ENCODE measurements at places on chromosomes 3 and 15.
A peak's percentile ranks its signal among the peaks of the same experiment; 100 is the strongest.

DNA sequence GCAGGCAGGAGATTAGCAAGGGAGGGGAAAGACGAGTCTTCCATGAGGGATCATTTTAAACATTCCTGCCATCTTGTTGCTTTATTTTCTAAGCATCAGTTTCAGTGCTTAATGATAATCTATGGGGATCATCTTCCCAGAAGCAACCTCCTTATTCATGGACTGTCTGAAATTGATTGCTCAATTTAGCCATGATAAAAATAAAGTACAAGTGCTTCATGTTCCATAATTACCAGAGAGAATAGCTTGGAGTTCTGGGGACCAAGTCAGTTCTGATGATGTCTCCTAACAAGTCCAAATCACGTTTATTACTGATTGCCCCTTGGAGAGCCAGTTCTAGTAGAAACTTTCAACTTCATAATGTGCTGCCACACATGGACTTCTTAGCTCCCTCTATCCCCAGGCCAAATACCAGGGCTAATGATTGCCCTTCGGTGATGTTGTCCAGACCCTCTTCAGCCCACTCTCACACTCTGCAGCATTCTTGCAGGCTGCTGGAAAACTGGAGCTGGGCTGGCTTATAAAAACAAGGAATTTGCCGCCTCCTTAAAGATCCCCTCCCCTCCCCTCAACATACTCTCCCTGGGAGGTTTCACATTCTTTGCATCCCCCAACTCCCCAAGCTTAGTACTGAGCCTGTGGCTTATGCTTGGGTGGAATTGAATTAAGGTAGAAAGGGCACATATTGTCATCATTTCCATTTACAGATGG lies 222.1 kb upstream of the ADAMTS9 start:
- no peak for DNase-seq

DNA sequence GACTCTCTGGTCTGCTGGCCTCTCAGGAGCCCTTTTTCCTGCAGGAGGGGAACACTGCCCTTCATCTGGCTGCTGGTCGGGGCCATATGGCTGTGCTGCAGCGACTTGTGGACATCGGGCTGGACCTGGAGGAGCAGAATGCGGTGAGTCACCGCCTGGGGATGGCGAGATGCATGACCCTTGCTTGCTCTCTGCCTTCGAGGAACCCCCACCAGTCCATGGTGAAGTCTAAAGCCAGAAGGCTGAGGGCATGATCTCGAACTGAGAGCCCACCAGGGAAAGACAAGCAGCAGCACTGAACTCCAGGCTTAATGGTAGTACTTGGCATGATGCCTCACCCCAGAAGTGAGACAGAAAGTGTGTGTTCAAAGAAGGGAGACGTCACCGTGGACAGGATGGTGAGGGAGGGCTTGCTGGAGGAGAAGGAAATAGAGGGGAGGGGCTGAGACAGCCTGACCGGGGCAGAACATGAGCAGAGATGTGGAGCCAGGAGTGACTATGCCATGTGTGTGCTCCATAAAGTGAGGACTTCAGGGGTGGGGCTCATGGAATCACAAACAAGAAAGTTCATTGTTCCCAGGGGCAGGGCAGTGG lies 19.2 kb downstream of the ANKDD1A start:
- DNase-seq: no peak

GRCh38 chr3:76198086-76198485 lies 412.7 kb upstream of the ZNF717 start:
- DNase-seq: no peak

- DNase-seq: peak; percentile 17
These were observed 792 bp downstream of the GABPB1 start for GRCh38 chr15:50353975-50354837.

DNA sequence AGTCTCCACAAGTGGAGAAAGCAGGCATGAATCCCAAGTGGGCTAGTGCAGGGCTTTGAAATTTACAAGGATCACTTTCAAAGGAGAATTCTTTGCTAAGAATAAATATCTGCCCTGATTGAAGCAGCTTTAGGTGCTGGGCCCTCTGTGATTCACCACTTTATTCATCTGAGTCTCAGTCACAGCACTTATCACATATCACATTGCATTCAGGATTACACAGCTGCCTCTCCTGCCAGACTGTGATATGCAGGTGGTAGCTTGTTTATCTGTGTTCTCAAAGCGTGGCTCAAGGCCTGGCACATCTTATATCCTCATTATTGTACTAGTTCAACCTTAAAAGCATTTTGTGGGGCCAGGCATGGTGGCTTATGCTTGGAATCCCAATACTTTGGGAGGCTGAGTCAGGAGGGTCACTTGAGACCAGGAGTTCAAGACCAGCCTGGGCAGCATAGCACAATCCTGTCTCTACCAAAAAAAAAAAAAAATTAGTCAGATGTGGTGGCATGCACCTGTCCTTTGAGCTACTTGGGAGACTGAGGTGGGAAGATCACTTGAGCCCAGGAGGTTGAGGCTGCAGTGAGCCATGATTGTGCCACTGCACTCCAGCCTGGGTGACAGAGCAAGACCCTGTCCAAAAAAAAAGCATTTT lies 156.9 kb upstream of the EIF1B start:
- peak; percentile 80 for DNase-seq

GRCh38 chr3:83131236-83131635 lies 1369.8 kb upstream of the GBE1 start:
- no peak for DNase-seq

GRCh38 chr3:179882292-179882691 lies 154.4 kb downstream of the PEX5L start:
- no peak for DNase-seq

GRCh38 chr15:78103406-78104118 lies 11.2 kb downstream of the SH2D7 start:
- DNase-seq: no peak

DNA sequence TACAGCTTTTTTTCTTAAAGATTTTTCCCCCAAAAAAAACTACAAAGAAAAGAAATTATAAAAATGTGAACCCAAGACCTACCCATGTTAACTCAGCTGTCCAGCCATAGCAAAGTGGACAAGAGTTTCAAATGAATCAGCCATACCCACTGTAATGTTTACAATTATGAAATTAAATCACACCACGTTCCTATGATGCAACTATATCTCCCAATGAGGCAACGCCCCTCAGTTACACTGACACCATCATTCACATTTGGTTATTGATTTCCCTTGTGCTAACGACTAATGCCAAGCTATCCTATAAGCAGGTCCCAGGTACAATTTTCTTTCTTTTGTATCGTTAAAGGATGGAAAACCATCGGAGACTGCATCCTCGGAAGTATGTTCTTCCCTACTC lies 115.1 kb upstream of the ICE2 start:
- no peak for DNase-seq

DNA sequence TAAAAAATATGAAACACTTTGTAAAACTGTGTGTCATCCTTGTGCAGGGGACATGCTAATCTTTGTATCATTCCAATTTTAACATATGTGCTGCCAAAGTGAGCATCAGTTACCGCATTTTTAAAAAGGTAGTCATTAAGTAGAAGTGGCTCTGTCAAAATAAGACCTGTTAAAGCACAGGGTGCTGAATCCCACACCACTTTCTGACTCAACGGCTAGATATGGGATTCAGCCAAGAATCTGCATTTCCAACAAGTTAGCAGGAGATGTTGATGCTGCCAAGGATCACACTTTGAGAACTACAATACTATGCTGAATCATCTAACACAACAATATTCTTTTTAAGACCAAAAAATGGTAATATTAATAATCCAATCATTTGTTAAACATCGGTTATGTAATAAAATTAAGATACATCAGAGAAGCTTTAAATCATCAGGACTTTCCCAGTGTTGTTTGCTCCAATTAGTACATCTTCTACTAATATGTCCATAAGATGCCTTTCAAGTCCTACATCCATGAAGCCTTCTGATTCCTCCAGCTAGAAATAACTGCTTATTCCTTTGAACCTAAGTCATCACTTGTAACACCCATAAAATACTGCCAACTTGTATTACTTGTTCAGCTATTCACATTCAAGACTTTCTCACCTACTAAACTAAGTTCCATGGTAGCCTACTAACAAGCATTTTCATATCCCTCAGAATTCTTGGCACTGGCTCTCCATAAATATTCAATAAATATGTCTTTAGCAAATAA lies 71.1 kb downstream of the TBL1XR1 start:
- DNase-seq: no peak

- no peak for DNase-seq
These were observed 43.7 kb downstream of the MECOM start for GRCh38 chr3:169619793-169620192.

DNA sequence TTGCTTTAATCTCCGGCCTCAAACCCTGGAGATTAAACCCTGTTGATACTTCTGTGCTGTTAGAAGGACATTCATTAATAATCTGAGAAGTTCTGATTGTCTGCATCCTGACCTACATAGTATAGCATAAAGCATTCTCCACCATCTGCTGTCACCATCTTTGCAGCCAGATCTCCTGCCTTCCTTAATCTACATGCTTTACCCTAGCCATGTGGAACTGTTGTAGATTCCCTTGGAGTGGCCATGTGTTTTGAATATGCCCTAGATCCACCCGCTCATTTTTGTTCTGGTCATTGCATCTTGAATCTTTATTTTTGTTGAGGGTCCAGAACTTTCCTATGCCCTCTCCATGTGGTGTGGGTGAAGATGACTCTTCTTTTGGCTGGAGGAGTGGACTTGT lies 110.3 kb downstream of the OXSM start:
- DNase-seq: no peak

- DNase-seq: no peak
These were observed 395.2 kb upstream of the TPM1 start for GRCh38 chr15:62647202-62647842.

DNA sequence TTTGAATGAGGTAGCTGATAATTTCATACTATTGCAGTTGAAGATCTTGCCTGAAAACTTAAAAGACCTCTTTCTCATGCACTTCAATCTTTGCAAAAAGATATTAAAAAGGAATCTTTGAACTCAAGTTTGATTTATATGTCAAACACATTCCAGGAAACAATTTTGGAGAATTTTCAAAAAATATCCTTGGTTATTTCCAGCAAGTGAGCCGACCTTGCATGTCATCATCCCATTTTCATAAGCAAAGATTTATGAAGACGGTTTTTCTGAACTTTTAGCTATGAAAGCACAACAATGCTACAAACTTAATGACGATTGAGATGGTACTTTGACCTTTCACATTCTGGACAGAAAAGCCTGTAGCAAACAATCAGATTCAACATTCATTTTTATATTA lies 95.6 kb downstream of the RFX7 start:
- no peak for DNase-seq

GRCh38 chr15:20345401-20345958 lies 196.1 kb downstream of the GOLGA6L6 start:
- DNase-seq: no peak

DNA sequence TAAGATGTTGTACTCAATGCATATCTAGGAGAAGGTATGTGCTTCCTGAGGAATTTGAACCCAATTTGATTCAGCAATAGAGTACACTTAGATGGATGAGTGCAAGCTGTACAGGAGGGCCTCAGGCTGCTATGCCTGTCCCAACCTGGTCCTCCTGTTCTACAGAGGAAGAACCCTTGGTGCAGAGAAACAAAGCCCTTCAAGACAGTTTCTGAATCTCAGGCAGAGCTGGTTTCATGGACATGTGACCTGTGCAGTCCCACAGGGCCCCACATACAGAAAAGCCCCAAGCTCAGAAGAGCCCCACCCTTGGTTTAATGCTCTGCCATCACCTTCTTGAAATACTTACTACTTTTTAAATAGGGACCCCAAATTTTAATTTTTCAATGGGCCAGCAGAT lies 15.3 kb downstream of the FOXP1 start:
- DNase-seq: no peak

- no peak for DNase-seq
These were observed 65.2 kb downstream of the PGPEP1L start for GRCh38 chr15:98942431-98942830.

DNA sequence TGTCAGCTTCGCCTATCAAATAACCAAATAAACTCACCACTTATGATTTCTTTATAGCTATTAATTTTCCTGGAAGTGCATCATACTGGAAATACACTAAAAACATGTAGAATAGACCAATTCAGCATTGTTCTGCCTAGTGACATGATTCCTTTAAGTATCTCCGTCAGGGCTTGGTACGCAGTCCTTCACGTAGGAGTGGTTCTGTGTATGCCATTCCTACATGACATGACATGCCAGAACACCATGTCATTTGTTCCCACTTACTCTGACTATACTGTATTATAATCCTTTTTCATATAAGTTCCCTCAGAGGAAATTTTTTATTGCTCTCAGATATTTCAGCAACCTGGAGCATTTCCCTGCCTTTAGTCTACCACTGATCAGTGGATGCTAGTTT lies 230.7 kb upstream of the EPHA3 start:
- DNase-seq: no peak

DNA sequence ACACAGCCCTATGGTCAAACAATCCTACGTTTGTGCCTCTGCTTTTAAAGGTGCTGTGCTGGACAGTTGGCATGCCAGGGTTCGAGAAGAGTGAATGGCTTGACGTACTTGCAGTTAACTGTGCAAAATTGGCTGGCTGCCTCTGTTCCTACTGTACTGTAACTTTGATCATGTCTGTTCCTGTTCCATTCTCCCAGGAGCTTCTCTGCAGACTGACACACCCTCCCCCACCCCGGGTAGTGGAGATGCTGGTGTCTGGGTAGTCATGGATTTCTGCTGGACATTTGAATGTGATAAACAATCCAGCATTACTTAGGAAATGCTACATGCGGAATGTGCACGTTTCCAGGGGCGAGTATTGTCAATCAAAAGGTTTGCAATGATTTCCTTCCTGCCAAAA lies 6.5 kb upstream of the VILL start:
- no peak for DNase-seq

GRCh38 chr15:63457379-63457778 lies 47.0 kb upstream of the USP3 start:
- DNase-seq: no peak

DNA sequence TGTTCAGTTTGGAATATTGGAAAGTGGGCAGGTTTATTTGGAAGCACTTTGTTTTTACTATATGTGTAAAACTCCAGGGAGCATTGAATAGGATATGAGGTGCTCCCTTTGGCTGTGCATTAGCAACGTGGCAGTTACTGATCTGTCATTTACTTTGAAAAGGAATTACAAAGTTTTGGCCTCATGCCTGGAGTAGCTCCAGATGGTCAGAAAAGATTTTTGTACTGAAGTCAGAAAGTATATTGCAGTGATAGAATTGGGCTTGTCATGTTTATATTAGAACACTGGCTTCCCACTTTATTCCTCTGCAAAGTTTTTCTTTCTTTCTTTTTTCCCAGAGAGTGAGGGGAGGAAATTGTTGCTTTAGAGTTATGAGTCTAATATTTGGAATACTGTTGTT lies 26.1 kb downstream of the FNDC3B start:
- DNase-seq: no peak

DNA sequence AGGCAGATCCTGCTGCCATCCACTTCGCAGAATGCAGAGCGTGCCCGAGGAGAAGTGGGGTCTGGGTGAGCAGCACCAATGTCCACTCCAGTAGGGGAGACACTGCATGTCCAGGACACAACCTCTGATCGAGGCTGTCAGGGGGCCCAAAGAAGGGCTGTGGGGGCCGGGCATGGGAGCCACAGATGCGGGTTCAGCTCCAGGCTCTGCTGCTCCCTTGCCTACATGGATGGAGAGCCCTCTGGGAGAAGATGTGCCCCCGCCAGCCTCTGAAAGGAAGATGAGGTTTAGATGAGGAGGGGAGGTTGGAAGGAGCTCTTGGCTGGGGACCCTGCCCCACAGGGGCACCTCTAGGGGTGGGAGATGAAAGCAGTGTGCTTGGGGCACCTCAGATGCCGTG lies 75.4 kb downstream of the KLF13 start:
- no peak for DNase-seq
